EH (cell line): ENCODE measurements at places on chromosomes 11 and 22.

DNA sequence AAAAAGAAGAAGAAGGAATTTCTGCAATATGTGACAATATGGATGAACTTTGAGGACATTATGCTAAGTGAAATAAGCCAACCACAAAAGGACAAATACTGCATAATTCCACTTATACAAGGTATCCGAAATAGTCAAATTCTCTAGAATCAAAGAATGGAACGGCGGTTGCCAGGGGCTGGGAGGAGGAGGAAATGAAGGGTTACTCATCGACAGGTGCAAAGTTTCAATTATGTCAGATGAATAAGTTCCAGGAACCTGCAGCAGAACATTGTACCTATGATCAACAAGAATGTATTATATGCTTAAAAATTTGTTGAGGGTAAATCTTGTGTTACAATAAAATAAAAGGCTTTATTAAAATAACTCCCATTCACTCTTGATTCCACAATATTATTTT lies 49.0 kb downstream of the SC5D start:
- DNase-seq, result no peak

- DNase-seq, result peak; percentile 21
Observed at GRCh38 chr11:12048936-12049790, 40.7 kb upstream of the DKK3 start.

- DNase-seq, result no peak
Observed at GRCh38 chr22:44458044-44459020, 39.7 kb downstream of the RTL6 start.

GRCh38 chr11:120121914-120122473 lies 15.9 kb downstream of the TRIM29 start:
- DNase-seq, result no peak

DNA sequence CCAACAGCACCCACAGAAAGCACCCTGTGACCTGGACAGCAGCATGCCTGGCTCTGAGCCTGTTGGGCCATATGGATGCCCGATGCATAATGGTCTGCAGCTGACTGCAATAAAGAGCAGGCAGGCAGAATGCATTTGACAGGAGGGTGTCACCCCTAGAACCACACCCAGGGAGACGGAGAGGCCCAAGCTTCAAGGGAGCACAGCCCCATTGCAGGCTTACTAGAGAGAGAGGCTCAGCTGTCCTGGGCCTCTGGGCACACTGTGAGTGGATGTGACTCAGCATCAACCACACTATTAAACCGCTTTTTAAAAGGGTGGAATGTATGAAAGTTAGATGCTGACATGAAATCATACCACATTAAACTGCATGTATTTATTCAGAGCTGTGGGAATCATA lies 365.3 kb downstream of the CTTN start:
- DNase-seq, result peak; percentile 40

DNA sequence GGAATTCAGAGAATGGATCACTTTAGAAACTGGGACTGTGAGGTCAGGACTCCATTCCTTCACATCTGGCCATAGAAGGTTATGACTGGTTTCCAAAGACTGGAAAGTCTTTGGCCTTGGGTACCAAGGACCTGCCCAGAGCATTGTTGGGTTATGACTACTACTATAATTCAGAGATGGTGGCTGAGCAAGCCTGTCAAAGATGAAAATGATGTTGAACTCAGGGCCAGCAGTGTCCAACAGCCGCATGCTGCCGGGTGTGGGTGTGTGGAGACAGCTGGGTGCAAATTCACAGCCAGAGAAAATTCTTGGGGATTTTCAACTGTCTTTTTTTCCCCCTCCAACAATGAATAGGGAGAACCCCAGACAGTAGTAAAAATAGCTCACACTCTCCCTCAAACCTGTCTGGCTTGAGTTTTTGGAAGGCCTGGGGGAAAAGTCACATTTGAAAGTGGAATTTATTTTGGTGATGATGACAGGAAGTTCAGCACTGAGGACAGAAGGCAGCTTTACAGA lies 166.8 kb upstream of the NCAM1 start:
- no peak for DNase-seq

DNA sequence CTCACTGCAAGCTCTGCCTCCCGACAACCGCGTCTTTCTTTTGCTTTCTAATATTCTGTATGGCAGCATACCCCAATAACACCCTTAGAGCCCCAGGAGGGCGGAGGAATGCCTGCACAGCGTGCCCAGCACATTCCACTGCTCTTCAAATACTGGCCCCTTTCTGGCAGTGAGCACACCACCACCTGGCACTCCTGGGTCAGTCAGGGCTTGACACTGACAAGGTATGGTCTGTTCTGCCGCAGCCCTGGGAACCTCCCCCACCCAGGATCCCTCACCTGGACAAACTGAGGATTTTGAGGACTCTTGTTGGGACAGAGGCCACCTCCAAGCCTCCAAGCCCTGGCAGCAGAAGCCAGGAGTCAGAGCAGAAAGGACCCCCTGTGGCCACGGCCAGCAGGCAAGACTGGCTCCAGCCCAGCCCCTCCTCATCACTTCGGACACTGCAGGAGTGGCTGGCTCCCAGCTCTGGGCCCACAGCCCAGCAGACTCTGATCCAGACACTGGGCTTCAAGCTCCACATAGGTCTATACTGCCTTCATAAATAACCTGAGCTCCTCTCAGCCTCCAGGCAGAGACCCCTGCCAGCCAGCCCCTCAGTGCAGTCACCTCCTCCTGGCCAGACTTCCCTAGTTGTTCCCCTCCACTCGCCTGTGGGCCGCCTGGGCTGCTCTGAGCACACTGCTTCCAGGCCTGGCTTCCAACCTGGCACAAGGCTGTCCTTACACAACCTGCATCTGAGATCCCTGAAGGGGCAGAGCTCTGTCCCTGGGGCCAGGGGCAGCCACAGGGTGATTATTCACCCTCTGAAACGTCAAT lies 14.5 kb downstream of the CARS1 start:
- DNase-seq, result no peak

DNA sequence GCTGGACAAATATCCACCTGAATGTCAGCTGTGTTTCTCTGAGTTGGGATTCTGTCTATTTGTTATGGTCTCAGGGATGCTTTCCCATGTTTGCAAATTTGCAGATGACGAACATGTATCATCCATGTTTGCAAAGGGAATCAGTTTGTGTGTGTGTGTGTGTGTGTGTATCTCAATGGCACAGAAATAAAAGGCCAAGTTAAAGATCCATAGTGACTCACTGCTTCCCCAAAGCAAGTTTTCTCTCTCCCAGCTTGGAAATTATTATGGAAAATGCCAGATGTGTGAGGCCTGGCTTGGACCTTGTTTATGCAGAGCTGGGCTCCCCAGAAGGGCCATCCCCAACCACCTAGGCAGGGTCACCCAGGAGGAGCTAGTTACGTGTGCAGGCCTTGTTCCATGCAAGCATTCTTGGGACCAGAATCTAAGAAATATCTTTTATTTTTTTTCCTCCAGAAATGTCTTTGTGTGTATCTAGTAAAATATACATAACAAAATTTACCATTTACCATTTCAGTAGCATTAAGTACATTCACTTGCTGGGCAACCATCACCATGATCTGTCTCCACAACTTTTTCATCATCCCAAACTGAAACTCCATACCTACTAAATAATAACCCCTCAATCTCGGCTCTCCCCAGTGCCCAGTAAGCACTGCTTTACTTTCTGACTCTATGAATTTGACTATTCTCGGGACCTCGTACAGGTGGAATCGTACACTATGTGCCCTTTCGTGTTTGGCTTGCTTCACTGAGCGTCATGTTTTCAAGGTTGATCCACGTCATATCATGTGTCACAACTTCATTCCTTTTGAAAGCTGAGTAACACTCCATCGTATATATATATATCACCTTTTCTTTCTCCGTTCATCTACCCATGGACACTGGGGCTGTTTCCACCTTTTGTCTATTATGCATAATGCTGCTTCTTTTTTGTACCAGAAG lies 56.6 kb upstream of the WNT7B start:
- peak; percentile 53 for DNase-seq

DNA sequence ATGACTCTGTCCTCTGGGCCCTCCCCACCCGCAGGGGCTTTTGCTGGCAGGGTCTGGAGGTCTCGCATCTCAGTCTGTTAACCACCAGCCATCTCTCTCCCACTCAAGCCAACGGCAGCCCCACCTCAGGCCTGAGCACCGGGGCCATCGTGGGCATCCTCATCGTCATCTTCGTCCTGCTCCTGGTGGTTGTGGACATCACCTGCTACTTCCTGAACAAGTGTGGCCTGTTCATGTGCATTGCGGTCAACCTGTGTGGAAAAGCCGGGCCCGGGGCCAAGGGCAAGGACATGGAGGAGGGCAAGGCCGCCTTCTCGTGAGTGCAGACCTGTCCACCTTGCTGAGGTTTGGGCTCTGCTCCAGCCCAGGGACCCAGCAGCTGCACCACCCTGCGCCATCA lies 44.3 kb upstream of the TTC12 start:
- DNase-seq, result no peak

- no peak for DNase-seq
Observed at GRCh38 chr22:45006964-45007390, 2.8 kb downstream of the PHF21B start.

DNA sequence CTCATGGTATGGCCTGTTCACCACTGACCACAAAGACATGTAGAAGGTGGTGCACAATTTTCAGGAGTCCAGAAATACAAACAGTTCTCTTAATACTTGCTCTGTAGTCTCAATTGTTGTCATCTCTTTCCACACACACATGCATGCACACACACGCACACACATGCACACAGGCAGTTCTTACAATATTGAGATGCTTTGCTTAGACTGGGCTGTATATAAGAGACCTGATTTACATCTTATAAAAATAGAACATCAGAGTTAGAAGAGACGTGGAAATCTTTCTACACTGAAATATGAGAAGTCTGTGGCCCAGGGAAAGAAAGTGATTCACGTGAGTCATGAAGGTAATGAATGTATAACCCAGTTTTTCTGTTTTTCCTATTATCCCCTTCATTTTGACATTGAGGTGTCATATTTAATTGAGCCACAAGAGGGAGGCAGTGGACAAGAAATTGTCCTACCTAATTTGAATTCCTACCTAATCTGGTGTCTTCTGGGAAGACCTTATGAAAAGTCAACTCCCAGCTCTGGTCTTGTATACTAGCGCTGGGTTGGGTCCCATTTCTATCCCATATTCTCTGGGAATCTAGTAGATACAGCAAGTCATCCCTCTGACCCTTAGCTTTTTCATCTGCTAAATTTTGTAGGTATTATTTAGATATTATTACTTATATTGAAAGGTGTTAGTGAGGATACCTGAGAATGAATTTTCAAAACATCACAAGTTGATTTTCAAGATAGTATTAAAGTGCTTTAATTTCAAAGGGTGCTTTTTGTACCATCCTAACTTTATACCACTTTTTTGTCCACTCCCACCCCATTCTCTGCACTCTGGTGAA lies 14.9 kb upstream of the MS4A4A start:
- peak; percentile 15 for DNase-seq

DNA sequence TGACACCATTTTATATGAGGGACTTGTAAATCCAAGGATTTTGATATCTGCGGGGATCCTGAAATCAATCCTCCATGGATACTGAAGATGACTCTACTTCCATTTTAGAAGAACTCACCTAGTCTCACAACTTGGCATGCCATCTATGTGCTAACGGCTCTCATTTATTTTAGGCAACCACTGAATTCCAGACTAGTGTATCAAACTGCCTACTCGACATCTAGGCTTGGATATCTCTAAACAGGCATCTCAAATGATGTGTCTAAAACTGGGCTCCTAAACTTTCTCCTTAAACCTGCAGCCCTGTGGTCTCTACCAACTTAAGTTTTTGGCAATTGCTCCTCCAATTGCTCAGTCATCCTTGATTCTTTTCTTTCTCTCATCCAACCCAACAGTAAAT lies 31.2 kb upstream of the CLNS1A start:
- peak; percentile 53 for DNase-seq

GRCh38 chr11:27039873-27040272 lies 742 bp upstream of the BBOX1 start:
- no peak for DNase-seq

GRCh38 chr11:133712051-133712560 lies 133.2 kb downstream of the SPATA19 start:
- no peak for DNase-seq

DNA sequence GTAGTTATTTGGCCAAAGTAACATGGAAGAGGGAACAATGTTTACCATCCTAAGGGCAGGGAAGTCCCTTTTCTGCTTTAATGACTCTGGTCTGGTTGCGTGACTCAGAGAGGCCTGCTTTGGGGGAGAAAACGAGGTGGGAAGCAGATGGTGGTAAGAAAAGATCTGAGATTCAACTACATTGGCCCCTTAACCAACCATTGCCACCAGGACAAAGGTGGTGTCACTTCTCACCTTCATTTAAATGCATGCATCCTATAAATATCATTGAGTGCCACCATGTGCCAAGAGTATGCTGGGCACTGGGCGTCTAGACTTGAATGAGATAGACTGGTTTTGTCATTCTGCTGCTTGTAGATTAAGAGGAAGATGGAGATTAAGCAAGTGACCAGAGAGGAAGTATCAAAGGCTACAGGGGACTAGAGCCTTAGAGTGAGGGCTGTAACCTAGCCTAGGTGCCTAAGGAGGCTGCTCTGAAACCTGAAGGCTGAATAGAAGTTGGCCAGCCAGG lies 3.6 kb upstream of the SORL1 start:
- DNase-seq, result no peak

DNA sequence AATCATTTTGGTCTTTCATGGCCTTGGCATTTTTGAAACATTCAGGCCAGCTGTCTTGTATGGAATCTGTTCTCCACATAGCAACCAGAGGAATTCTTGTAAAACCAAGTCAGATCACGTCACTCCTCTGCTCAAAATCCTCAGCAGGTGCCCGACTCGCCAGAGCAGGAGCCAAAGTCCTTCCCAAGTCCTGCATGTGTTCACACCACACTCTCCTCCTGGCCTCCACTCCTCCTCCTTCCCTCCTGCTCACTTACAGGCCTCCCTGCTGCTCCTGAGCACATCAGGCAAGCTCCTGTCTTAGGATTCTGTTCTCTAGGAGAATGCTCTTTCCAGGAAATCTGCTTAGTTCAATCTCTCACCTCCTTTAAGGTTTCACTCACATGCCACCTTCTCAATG lies 6.9 kb upstream of the PSMC3 start:
- DNase-seq, result peak; percentile 69

GRCh38 chr11:14819596-14819995 lies 72.4 kb downstream of the CYP2R1 start:
- DNase-seq, result no peak

DNA sequence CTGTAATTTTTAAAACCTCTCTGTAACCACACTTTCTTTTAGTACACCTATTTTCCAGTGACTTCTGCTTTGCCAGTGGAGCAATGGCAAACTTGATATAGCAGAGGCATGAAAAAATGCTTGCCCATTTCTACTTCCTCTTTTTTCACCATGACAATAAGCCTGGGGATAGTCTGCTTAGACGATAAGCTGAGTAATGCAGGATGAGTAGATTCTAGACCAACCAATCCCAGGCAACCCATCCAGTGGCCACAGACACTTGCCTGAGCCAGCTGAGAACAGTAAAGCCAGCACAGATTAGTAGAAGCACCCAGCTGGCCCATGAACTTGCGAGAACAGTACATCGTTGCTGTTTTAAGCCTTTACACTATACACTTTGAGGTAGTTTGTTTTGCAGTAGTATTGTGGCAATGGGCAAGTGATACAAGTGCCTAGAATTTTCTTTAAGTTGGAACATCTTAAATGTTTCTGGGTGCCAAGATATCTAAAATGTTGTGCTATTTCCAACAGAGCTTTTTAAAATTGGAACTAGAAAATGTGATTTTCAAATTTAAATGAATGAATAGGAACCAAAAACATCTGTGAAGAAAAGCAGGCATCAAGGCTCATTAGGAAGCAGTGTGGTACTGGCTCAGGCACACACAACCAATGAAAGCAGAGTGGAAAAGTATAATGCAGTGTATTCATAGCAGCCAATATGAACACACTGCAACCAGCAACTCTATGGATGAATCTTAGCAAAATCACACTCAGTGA lies 37.7 kb downstream of the DDI1 start:
- peak; percentile 11 for DNase-seq
